ENCODE measurements at places on chromosomes 12 and 14.

DNA sequence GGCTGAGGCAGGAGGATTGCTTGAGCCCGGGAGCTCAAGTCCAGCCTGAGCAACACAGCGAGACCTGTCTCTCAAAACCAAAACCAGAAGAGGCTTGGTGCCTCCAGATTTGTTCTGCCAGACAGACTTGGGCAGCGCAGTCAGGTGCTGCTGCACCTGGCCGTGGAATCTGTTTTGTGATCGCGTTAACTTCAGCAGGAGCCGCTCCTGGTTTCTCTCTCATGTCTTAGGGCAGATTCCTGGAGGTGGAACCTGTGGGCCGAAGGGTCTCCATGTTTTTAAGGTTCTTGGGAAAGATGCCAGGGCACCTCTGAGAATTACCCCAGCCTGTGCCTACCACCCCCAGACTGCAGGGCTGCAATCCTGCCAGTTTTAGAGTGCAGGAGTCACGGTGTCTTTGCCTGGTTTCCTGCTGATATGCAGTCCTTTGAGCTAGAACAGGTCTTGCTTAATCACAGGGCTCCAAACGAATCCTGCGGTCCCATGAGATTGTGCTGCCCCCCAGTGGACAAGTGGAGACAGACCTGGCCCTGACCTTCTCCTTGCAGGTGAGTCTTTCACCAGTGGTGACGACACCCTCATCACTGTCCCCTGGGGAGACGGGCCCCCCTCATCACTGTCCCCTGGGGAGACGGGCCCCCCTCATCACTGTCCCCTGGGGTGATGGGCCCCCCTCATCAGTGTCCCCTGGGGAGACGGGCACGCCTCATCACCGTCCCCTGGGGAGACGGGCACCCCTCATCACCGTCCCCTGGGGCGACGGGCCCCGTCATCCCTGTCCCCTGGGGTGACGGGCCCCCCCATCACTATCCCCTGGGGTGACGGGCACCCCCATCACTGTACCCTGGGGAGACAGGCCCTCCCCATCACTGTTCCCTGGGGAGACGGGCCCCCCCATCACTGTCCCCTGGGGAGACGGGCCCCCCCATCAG, 37.6 kb downstream of the PACS2 start:
- DNase-seq: peak; percentile 84

- no peak for DNase-seq
These were observed 180.3 kb downstream of the IPO8 start for GRCh38 chr12:30515351-30515750.

GRCh38 chr12:106288494-106289195, 13.9 kb upstream of the TCP11L2 start:
- no peak for DNase-seq

DNA sequence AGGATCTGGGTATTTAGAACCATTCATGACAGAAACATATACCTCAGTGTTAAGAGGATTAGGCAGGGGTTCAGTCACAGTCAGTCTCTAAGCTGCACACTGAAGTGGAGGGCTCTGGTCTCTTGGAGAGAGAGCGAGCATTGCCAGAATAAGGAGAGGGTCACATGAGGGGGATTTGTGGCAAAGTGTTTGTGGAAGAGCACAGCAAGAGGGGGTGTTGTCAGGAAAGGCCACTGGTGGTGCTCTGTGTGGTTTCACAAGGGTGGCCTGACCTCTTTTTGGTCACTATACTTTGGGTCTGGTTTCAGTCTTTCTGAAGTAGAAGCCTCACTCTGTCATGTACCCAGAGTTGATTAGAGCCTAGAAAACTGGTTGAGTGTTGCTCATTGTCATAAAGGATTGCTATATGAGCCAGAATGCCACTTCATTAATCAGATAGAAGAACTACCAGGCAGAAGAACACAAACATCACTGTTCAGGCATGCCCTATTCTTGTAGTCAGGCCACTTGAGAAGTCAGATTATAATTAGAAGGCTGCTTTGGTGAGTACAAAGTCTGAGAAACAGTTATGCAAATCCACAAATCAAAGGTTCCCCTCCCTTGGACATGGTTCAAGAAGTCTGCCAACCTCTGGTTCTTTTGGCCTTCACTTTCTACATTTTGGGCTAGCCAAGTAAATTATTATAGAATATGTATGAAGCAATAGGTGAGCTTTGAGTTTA, 8.4 kb downstream of the TMEM19 start:
- DNase-seq: no peak

- DNase-seq: no peak
These were observed 17.4 kb downstream of the LRP6 start for GRCh38 chr12:12249216-12250050.

- no peak for DNase-seq
These were observed 124.0 kb downstream of the NDUFA12 start for GRCh38 chr12:94879542-94879941.

DNA sequence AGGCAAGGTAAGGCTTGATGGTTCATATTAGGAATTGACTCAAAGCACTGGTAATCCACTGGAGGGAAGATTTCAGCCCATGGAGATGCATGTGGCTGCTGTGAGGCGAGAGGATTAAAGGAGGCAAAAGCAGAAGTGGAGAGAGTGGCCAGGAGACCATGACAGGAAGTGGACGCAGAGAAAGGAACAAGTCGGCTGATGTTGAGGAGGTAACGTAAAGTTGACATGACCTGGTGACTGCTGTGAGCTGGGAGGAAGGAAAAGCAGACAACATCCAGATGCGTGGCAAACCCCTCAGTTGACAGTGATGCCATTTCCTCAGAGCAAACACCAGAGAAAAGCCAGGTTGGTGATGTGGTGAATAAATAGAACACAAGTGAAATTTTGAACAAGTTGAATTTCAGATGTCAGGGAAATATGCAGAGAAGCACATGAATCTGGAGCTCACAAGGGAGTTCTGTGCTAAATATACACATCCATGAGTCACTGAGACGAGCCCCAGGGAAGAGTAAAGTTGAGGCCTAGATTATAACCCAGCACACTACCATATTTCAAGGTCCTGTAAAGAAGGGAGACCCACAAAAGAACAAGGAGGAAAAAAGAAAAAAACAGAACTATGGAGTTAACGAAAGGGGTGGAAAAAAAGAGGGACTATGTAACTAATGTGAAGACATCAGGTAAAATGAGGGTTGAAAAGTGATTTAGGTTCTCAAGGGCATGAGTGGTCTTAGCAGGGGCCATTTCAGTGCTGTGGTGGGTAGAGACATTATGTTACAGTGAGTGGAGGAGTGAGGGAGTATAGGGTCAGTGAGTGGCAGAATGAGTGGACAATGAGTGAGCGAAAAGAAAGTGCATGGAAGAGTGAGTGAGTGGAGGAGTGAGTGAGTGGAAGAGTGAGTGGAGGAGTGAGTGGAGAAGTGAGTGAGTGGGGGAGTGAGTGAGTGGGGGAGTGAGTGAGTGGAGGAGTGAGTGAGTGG, 61.6 kb upstream of the GZMB start:
- DNase-seq: no peak

DNA sequence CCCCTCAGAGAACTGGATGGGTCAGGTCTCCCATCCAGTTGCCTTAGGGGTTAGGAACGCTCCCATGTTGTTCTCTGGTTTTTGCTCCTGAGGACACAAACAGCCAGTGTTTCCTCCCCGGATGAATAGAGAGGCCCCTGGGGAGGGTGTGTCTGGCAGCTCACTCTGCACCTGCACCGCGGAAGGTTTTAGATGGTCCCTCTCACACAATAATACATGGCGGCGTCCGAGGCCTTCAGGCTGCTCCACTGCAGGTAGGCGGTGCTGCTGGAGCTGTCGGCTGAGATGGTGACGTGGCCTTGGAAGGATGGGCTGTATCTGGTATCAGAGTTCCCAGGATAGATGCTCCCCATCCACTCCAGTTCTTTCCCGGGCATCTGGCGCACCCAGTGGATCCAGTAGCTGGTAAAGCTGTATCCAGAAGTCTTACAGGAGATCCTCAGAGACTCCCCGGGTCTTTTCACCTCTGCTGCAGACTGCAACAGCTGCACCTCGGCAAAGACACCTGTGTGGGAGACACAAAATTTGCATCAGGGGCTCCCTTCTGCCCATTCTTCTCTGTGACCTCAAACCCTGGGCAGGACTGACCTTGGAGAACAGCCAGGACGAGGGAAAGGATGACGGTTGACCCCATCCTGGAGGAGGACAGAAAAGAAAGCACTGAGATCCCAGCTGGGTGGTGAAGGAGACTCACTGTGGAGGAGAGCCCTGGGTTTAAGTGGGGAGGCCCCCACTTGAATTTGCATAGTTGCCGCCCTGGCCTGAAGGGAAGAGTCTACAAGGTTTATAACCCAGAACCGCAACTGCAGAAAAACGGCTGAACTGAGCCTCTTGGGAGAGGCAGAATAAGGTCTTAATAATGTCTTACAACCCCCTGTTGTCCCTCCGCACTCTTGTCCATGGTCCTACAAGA, 1324.8 kb downstream of the TMEM121 start:
- DNase-seq: no peak

DNA sequence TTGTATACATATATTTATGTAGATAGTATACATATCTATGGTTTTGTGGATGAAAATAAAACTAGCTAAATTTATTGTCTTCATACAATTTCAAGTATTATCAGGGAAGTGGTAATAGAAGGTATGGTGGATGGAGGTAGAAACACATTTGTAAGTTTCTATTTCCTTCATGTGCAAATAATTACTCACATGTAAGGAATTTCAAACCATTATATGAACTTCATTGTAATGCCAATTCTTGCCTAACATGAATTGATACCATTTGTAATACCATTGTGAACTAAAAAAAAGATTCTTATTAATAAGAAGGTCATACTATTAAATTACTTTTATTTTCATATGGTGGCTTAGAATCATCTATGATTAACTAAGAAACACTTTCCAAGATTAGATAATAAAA, 20.1 kb upstream of the PPFIA2 start:
- no peak for DNase-seq

DNA sequence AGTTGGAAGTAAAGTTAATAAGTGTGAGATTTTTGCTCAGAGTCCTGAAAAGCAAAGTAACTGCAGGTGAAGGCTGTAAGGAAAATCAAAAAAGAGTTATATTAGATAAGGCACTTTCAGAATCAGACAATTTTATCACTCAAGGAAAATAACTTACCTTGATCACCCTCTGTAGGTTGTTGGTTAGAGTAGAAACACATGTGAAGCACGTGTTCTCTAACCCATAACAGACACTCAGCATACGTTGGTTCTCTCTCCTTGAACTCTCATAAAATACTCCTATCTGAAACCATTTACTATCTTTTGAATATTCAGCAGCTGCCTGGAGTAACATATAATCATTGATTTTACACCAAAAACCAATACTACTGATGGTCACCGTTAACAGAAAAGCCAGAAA, 335.5 kb downstream of the KCNH5 start:
- DNase-seq: no peak
